ENCODE measurements at places on chromosomes 5 and 9. TPM values are rescaled to one million over a fixed set of nuclear protein-coding genes. Genes with fewer than 3 reads are reported as not detected.

GRCh38 chr5:170476704-170477103 is 27.1 kb upstream of the KCNIP1 start:
- no peak for DNase-seq
- H3K27me3 ChIP-seq, result no peaks in the 10 kb centered on the region
- no peak overlapping the region for H3K4me3 ChIP-seq
- H3K36me3 ChIP-seq, result no peaks in the 10 kb centered on the region
- H3K4me1 ChIP-seq, result no peaks in the 10 kb centered on the region

Gene GDNF
- 2.2 TPM for total RNA-seq

DNA sequence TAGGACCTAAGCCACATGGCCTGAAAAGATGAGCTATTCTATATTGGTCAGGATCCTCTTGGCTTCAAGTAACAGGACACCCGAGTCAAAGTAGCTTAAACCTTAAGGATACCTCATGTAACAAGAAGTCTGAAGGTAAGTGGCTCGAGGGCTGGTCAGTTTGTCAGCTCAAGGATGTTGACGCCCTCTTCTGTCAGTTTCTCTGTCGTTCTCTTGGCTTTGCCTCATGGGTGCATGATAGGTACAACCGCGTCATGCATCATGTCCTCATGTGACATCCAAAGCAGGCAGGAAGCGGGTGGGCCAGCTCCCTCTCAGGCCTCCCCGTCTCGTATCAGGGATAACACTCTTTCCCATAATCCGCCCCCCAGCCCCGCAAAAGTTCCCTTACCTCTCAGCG is 22.1 kb upstream of the TCERG1 start:
- H3K4me1 ChIP-seq, result no peaks in the 10 kb centered on the region
- H3K27me3 ChIP-seq, result peaks cover 14% of the 10 kb centered on the region
- no peak for DNase-seq
- no peaks in the 10 kb centered on the region for H3K36me3 ChIP-seq
- no peak overlapping the region for H3K27ac ChIP-seq
- no peak overlapping the region for H3K4me3 ChIP-seq

DNA sequence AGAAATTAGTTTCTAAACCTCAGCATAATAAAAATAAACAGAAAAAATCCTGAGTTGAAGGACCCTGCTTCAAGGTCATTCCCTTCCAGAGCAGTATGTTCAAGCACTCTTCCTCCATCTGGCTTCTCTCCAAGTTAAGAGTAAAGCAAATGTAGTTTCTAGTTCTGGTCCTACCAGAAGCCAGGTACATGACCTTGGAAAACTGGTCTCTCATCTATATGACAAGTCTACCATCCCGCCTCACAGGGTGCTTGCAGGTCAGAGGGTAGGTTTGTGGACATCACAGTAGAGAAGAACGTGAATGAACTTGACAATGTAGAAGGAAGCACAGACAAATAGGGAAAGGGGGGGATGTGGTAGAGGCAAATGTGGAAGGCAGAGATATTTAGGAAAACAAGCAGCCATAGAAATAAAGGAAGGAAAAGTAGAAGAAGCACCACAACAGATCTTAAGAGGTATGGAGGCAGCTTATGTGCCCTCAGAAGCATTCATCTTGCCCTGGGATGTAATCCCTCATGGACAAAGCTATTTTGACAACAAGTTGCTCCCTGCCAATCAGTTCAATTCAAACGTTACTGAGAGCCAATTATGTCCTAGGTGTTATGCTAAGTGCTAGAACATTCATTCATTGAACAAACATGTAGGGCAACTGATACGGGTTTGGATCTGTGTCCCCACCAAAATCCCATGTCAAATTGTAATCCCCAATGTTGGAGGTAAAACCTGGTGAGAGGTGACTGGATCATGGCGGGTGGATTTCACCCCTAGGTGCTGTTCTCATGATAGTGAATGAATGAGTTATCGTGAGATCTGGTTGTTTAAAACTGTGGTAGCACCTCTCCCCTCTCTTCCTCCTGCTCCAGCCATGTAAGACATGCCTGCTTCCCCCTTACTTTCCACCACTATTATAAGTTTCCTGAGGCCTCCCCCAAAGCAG is 23.7 kb upstream of the CTNNAL1 start:
- no peaks in the 10 kb centered on the region for H3K27me3 ChIP-seq
- no peak overlapping the region for H3K4me3 ChIP-seq
- H3K4me1 ChIP-seq, result peaks cover 6% of the 10 kb centered on the region
- H3K36me3 ChIP-seq, result no peaks in the 10 kb centered on the region
- DNase-seq, result no peak

- H3K4me1 ChIP-seq, result peaks cover 4% of the 10 kb centered on the region
- H3K27ac ChIP-seq, result no peak overlapping the region
- no peak overlapping the region for H3K4me3 ChIP-seq
- H3K27me3 ChIP-seq, result no peaks in the 10 kb centered on the region
- no peak for DNase-seq
- H3K36me3 ChIP-seq, result no peaks in the 10 kb centered on the region
Observed at GRCh38 chr9:8287970-8288369, 488.4 kb upstream of the DMAC1 start.

GRCh38 chr9:133583586-133583985 is 25.6 kb downstream of the FAM163B start:
- no peak overlapping the region for H3K4me3 ChIP-seq
- H3K27me3 ChIP-seq, result peaks cover 26% of the 10 kb centered on the region
- H3K27ac ChIP-seq, result no peak overlapping the region
- H3K4me1 ChIP-seq, result peaks cover 19% of the 10 kb centered on the region

All from transverse colon (tissue), 4 donors.